Kidney (tissue), 22 donors: ENCODE measurements at places on chromosomes 12 and 14. TPM values are rescaled to one million over a fixed set of nuclear protein-coding genes. Genes with fewer than 3 reads are reported as not detected.

Gene EGLN3
- 19.6 TPM for polyA plus RNA-seq

Gene JDP2
- polyA plus RNA-seq: 20.1 TPM

Gene OASL
- polyA plus RNA-seq: 1.0 TPM

DNA sequence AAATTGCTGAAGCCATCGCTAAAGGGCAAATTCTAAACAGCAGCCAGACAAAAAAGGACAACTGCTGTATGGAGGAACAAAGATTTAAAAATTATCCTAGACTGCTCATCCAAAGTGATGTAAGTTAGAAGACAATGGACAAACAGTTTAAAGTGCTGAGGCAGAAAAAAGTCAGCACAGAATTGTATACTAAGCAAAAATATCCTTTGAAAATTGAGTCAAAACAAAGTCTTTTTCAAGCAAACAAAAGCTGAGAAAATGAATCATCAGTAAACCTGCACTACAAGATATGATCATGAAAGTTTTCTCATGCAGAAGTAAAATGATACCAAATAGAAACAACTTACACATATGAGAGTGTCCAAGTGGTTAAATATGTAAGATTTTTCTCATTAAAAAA, 43.6 kb downstream of the EML5 start:
- DNase-seq: no peak

DNA sequence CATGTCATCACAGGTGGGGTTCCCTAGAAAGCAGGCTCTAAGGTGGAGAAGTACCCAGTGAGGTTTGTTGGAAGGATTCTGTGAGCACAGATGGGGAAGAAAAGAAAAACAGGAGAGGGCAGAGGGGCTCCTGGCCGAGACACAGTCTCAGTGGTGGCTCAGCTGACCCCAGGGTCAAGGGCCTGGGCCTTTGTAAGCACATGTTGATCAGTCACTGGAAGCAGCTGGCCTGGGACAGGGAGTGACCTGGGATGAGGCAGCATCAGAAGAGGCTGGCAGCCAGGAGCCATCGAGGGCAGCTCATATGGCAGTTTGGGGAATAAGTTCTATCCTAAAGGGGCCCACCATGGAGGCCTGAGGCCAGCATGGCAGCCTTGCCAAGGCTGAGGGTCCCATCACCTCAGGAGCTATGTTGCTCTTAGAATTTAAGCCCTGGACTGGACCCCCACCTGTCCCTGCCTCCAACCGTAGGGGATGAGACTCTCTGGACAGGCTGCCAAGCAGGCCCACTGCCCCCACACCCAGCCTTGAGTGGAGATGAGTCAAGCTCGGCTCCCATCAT, 6.3 kb upstream of the TMEM179 start:
- no peak for DNase-seq

- DNase-seq: no peak
Observed at GRCh38 chr12:131564845-131565244, 146.0 kb upstream of the SFSWAP start.

- DNase-seq: no peak
Observed at GRCh38 chr14:93957333-93957710, 19.0 kb downstream of the ASB2 start.

- peak; percentile 36 for DNase-seq
Observed at GRCh38 chr12:67942724-67943123, 46.5 kb upstream of the IFNG-AS1 start.
